ENCODE measurements at places on chromosomes 12 and 14. TPM values are rescaled to one million over a fixed set of nuclear protein-coding genes. Genes with fewer than 3 reads are reported as not detected.

The EFS gene
- total RNA-seq = 17.8 TPM

The AHNAK2 gene
- total RNA-seq = 26.9 TPM

The SLC38A1 gene
- total RNA-seq = 100 TPM

The CGRRF1 gene
- 31.1 TPM for total RNA-seq

The ART4 gene
- 3.5 TPM for total RNA-seq

The CLEC9A gene
- total RNA-seq = not detected

The COQ5 gene
- 27.2 TPM for total RNA-seq
